NCI-H1694 treated with DMSO at 0.1 percent for 48 hours (cell line): ENCODE measurements at places on chromosomes 2 and 18.

DNA sequence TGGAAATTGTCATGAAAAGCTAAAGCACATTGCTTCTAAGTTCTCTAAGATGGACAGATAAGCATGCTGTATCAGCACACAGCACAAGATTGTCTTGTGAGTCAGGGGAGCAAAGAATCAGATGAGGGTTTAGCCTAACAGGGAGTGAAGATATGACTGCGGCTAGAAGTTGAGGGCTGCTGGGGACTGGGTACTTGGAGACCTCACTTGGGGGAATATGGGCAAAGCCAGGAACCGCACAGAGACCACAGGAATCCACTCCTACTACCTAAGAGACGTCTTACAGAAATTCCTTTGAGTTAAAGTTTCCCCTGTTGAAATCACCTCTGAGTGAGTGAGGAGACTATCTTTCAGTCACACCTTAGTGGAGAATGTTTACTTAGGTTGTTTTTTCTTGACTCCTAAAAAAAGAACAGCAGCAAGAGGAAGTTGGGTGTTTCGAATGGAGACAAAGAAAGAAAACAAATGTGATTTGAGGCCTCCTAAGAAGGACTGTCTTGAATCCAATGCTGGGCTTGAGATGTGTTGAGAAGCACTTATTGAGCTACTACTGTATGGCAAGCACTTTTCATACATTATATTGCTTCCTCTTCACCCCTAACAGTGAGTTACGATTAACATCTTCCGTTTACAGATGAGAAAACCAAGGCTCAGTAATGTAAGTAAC lies 100.7 kb downstream of the ANKRD44 start:
- DNase-seq, result no peak

DNA sequence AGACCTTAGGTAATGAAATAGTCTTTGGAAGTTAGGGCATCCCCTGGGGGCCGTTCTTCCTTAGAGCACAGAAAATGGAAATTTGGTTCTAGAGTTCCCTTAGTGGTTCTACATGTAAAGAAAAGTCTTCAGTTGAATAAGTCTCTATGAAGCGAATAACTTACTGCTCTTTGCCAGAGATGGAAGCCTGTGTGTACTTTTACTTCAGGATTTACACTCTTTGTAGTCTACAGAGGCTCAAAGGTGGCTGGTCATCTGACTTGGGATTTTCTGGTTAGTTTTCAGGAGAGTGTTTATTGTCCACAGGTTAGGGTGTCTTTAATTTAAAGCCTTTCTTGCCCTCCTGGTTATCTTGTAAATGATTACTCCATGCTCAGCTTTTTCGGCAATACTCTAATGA lies 210.6 kb downstream of the ZNF521 start:
- no peak for DNase-seq

DNA sequence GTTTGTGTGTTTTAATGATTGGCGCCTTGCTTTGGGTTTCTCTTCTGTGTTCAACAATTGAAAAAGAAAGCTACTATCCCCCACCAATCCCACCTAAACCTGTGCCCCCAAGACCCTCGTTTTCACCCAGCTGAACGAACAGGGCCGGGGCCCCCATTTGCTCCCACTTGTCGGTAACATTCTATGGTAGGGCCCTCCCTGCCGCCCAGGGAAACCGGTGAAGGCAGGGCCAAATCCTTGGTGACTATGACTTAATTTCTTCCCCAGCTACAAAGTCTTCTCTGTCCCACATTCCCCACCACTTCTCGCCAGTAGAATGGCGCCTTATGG lies 598 bp upstream of the SNRNP200 start:
- DNase-seq, result no peak

- no peak for DNase-seq
Observed at GRCh38 chr2:104502901-104503300, 351.0 kb upstream of the POU3F3 start.

DNA sequence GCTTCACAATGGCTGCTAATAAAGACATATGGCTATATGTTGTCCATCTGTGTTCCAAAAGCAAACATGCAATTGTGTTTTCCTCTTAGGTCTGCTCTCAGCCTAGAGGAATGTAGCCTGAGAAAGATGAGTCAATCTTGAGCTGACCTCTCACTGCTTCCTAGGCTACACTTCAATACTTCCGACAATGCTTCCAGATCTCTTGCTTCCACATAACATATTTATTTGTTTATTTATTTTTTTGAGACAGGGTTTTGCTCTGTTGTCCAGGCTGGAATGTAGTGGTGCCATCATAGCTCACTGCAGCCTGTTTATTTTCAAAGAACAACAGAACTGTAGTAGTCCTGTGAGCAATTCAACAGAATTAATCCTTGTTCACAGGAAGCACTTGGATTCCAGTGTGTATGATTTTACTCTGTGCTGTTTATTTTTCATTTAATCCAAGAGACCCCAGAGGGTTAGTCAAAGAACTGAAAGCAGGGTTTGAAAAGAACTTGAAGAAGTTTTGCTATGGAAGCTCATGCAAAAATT lies 437.9 kb downstream of the TXNL1 start:
- DNase-seq, result no peak

- DNase-seq, result no peak
Observed at GRCh38 chr18:76689646-76690264, 132.6 kb upstream of the ZNF236 start.

- no peak for DNase-seq
Observed at GRCh38 chr2:153287109-153287801, 191.3 kb downstream of the RPRM start.

DNA sequence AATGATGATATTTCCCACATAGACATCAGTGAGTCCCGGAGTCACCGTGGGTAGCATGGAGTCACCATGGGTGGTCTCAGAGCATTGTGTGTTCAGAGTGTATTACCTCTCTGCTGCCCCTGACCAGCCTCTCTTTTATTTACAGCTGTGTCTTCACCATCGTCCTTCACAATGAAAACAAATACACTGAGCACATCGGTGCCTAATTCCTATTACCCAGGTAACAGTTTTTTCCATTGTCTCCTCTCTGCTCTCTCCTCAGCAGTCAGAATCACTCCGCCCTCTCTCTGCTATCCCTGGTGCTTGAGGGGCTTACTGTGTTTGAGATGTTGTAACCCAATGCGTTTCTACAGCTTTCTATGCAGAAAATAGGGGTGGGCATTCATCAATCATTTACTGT lies 361.5 kb upstream of the RAB12 start:
- no peak for DNase-seq

DNA sequence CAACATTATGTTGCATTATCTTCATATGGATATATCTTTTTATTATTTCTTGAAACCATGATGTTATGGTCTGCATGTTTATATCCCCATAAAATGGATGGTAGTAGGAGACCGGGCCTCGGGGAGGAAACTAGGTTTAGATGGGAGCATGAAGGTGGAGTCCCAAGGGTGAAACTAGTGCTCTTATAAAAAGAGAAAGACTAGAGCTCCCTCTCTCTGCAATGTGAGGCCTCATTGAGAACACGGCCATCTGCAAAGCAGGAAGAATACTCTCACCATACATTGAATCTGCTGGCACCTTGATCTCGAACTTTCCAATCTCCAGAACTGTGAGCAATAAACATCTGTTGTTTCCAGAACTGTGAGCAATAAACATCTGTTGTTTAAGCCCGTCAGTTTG lies 64.0 kb downstream of the NXPH2 start:
- no peak for DNase-seq

DNA sequence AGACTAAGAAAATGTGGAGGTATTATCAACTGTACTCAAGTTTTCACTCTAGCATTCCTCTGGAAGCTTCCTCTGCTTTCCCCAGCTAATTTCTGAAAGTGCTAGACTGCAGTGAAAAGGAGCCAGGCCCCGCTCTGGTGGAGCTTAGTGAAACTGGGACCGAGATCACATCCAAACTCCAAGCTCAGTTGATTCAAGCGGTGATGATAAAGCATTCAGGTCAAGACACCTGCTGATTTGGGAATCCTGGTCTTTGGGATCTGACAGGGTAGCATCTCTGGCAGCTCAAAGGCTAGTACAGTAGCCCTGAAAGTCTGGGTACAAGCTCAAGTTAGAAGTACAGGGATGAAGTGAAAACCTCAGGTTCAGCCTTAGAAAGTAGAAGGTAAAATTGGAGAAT lies 120.2 kb upstream of the CRIM1 start:
- no peak for DNase-seq

DNA sequence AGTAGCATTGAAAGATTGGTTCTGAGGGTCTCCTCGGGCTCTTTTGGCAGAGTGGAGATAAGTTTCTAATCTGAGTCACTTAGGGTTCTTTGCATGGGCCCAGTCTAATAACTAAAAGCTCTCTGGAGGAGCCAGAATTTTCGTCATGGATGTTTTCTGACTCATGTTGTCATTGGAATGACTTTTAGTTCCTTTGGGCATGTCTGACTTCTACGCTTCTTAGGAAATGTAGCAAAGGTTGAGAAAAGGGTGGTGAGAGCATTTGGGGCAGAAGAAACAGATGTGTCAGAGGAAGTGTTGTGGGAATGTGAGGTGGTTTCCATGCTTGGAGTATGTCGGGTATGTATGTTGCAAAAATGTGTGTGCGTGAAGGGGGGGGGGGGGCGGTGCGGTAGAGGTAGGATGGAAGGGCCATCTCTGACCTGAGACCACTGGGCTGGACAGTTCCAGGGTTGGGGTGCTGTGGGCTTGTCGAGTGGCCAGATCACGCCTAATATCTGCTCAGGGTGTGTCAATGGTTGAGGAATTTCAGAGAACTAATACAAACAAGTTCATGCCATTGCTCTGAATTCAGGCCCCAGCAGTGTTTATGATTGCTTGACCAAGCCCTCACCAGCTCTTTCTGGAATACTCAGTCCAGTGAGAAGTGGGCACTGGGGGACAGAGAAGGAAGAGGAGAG lies 26.9 kb downstream of the KLHL29 start:
- no peak for DNase-seq

GRCh38 chr2:203934041-203934492 lies 2.5 kb upstream of the ICOS start:
- DNase-seq, result no peak

DNA sequence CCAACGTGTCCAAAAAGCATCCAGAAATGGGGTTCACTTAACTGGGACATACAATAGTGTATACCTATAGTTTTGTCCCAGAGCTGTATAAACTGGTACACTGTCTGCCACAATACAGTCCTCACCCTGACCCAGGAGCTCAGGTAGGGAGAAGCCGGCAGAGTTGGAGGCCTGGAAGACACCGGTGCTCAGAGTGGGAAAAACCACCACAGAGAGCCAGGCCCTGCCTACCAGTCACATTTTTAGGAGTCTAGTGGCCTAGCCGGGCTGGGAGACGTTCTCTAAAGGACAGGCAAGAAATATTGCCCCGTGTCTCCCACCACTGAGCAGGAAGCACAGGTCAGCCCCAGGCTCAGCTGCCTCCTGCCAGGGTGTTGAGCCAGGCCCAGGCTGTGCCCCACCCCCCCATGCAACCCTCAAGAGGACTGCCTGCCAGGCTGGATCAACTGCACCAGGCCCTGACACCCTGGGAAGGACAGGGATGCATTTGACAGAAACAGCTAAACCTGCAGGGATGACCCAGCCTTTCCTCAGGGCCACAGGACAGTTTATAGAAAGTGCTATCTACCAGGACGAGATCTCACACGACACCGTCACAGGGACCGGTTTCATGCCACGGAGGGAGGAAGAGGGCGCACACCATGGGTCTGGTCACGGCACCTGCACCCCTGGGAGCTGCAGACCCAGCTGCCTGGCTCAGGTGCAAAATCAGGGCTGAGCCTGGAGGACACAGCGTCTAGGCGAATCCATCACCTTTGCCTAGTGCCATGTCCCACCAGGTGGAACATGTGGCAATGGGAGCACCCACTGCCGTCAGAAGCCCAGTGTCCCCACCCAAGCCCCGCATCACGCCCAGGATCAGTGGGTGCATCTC lies 89.9 kb downstream of the TMEM18 start:
- DNase-seq, result no peak

- DNase-seq, result no peak
Observed at GRCh38 chr2:180763263-180763989, 217.0 kb upstream of the UBE2E3 start.

DNA sequence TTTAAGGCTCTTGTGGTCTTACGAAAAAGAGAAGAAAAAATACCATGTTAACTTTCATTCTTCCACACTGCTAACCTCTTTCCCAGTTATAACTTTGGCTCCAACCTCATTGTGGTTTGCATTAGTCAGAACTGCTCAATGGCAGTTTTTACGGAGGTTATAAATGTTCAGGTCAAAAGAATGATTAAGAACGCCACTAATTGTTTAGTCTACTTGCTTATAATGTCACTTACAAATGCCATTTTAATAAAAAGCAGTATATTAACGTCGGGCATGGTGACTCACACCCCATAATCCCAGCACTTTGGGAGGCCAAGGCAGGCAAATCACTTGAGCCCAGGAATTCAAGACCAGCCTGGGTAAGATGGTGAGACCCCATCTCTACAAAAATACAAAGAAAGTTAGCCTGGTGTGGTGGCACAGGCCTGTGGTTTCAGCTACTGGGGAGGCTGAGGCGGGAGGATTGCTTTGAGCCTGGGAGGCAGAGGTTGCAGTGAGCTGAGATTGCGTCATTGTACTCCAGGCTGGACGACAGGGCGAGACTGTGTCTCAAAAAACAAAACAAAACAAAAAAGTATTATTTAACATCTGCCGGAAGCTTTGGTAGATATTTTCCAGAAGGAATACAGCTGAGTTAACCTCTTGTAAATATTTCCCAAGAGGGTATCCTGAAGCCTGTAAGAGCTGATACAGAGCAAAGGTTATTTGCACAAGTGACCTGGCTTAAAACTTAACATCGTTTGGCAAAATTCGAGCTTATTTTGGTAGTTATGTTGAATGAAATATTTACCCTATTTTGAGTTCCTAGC lies 5.1 kb downstream of the AGPS start:
- DNase-seq, result no peak

DNA sequence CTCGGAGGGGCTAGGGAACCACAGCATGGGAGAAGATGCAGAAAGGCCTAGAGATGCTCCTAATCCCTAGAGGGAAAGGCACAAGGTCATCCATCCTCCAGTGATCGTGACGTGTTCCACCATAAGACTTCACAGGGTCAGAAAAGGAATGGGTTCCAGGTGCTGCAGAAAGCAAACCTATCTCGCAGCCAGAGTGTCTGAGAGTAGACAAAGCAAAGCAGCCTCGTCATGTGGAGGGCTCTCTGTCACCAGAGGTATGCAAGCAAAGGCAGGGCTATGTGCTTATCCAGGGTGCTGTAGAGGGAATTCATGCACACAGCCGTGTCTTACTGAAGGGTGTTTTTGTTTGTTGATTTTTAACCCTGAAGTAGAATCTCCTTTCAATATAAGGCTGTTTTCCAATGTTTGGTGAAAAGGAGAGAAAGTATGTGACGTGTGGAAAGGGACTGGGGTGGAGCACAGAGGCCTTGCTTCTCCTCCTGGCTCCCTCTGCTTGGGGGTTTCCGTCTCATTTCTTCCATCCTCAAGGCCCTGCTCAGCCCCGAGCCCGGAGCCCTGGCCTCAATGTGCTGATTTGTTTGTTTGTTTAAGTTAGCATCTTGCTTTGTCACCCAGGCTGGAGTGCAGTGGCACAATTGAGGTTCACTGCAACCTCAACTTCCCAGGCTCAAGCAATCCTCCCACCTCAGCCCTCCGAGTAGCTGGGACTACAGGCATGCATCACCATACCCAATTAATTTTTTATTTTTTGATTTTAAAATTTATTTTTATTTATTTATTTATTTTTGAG lies 3.0 kb downstream of the GPR55 start:
- no peak for DNase-seq
